Cortex of kidney (tissue), 1 donor: ENCODE measurements at places on chromosomes 4 and X.

DNA sequence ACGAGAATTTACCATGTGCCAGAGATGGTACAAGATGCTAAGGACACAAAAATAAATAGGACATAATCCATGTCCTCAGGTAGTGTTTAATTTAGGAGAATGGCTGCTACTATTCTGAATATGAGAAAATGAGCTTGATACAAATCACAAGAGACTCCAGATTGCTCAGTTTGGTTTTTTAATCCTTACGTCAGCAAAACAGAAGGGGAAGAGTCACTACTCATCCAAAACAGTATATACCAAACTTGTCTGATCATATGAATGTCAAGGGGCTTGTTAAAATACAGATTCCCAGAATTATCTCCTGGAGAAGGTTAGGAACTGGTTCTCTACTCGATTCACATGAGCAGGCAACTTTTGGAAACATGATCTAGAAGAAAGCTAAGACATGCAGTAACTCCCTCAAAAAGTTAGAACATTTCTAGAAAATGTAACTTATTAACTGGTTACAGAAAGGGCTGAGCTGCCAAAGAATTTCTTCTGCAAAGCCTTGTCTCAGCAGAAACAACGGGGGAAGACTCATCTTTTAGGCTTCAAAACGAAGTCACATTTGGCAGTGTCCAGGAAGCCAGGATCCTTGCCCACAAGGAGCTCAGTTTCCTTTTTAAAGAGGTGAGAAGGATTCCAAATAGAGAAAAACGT is 3.4 kb downstream of the AIFM1 start:
- no peak for DNase-seq

DNA sequence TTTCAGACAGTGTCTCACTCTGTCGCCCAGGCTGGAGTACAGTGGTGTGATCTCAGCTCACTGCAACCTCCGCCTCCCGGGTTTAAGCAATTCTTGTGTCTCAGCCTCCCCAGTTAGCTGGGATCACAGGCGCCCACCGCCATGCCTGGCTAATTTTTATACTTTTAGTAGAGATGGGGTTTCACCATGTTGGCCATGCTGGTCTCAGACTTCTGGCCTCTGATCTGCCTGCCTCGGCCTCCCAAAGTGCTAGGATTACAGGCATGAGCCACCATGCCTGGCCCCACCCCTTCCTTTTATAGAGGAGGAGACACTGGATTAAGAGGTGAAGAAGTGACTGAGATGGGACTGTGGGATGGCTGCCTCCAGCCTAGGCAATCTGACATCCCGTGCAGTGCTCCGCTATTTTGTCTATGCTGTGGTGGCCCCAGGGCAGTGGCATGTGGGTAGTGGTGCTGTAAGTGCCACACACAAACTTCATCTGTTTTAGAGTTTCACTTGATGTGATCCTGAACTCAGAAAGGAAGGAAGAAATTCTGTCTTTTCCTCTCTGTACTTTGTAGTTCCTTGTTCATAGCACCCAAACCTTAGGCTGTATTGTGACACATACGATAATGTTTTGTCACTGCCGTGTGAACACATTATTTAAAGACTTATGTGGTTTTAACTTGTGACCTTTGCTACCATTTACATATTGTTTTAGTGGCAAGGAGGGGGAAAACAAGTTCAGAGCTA is 48.9 kb downstream of the FNIP2 start:
- no peak for DNase-seq

DNA sequence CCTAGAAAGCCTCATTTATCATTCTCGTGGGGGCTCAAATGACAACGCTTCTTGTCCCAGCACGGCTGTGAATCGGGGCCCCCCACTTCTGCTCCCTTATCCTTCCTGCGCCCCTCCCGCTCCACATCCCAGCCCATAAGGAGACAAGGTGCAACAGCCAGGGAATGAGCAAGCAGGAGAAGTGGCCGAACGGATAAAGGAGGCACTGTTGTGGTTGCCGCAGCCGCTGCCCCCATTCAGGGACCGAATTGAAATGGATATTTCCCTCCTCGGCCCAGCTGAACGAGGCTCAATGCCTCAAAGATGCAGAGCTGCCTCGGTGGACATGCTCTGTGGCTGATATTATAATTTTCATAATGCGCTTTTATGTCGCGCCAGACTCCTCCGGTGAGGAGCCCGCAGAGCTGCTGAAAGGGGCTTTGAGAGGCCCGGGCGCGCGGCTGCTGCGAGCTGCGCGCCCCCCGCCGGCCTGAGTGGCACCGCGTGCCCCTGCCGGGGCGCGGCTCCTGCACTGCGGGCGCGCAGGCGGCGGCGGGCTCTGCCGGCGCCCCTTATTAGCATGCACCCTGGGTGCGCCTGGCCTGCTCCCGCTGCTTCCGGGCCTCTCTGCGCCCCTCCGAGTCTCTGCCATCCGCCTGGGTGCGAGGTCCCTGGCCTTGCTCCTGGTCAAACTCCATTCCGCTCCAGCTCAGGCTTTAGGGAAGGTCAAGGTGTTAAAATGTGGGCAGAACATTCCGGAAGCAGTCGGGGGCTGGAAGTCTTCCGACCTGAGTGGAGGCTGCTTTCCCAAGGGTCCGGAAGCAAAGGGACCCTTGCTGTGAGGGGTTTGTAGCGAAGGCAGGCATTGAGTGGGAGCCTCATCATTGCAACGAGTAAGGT is 68.2 kb upstream of the TMEM33 start:
- DNase-seq = no peak

GRCh38 chrX:76428243-76429130 is 977 bp downstream of the MAGEE1 start:
- no peak for DNase-seq

DNA sequence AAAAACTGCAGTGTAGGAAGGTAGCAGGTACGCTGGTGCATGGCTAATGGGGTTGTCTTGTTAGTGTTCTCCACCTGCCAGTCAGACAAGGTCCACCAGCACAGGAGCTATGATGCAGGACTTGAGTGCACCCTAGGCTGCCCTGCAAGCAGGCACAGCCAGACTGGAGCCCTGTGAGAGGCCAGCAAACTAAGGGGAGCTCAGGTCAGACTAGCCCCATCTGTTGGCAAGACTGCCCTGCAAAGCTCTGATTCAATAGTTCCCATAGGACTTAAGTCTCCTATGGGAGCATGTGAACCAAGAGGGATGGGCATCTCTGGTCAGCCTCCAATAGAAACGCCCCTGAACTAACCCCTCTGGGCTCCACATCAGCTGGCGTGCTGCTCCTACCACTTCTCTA is 1307.3 kb downstream of the C4orf33 start:
- DNase-seq = no peak

DNA sequence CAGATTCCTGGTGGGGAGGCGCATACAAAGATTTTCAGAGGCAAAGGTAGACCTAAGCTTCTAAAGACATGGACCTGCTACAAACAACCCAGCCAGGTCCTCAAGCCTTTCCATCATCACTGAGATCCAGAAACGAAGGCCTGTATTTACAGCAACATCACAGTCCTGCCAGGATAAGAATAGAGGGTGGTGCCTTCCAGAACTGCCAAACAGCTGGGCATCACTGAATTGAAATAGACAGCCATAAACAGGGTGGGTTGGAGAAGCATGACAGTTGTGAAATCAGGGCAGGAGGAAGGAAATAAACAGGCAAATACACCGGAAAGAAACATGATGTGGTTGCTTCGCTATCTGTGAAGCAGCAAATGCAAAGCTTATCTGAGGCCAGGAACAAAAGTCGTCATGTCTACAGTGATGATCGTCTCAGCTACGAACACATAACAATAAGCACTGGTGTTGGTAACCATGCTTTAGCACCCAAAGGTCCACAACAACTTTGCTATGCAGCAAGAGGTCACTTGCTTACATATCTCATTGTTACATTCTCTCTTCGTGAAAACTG is 6.7 kb upstream of the TMEM154 start:
- DNase-seq = no peak

- no peak for DNase-seq
These were observed 2.8 kb upstream of the PRDX4 start for GRCh38 chrX:23664496-23664895.
